ENCODE measurements at places on chromosomes 4 and X.

- DNase-seq: no peak
Measured at GRCh38 chr4:25449270-25449669, 72.2 kb downstream of the ANAPC4 start.

DNA sequence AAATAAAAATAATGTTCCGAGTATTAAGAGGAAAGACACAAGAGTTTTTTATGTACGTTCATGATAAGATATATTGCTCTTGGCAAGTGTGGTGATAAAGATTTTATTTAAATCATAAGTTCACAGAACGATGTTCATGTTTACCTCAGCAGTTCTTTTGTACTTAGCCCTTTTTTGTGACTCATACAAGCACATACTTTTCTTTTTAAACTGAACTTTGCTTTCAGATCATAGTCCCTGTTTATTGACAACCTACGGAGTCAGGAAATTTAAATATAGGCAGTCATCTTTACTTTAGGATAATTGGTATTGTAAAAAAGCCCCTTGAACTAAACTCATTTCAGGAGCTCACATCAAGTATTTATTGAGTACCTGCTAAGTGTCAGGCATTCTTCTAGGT is 1.3 kb upstream of the CTSO start:
- DNase-seq: no peak

- DNase-seq: no peak
Measured at GRCh38 chrX:72554448-72555140, 18.0 kb downstream of the HDAC8 start.

- DNase-seq: no peak
Measured at GRCh38 chrX:82589410-82589809, 918.7 kb upstream of the POU3F4 start.

GRCh38 chrX:40201329-40201885 is 103.6 kb upstream of the BCOR start:
- no peak for DNase-seq

GRCh38 chrX:106246511-106246910 is 78.4 kb downstream of the PWWP3B start:
- DNase-seq: no peak

DNA sequence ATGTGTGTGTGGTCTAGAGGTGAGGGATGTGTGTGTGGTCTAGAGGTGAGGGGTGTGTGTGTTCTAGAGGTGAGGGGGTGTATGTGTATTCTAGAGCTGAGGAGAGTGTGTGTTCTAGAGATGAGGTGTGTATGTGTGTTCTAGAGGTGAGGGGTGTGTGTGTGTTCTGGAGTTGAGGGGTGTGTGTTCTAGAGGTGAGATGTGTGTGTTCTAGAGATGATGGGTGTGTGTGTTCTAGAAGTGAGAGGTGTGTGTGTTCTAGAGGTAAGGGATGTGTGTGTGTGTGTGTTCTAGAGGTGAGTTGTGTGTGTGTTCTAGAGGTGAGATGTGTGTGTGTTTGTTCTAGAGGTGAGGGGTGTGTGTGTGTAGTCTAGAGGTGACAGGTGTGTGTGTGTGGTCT is 1.3 kb downstream of the BST1 start:
- DNase-seq: no peak

GRCh38 chrX:120145295-120145925 is 13.0 kb upstream of the RHOXF2 start:
- no peak for DNase-seq

DNA sequence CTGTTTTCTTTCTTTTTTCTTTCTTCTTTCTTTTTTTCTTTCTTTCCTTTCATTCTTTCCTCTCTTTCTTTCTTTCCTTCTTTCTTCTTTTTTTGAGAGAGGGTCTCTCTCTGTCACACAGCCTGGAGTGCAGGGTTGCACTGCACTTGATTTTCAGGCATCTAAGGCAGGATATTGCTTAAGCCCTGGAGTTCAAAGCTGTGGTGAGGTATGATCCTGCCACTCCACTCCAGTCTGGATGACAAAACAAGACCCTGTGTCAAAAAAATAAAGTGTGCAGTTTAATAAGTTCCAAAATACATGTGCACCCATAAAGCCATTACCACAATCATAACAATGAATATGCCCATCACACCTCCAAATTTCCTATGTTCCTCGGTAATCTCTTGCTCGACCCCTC is 10.6 kb upstream of the ZNF718 start:
- DNase-seq: no peak

GRCh38 chr4:122865425-122865824 is 38.8 kb downstream of the FGF2 start:
- no peak for DNase-seq

DNA sequence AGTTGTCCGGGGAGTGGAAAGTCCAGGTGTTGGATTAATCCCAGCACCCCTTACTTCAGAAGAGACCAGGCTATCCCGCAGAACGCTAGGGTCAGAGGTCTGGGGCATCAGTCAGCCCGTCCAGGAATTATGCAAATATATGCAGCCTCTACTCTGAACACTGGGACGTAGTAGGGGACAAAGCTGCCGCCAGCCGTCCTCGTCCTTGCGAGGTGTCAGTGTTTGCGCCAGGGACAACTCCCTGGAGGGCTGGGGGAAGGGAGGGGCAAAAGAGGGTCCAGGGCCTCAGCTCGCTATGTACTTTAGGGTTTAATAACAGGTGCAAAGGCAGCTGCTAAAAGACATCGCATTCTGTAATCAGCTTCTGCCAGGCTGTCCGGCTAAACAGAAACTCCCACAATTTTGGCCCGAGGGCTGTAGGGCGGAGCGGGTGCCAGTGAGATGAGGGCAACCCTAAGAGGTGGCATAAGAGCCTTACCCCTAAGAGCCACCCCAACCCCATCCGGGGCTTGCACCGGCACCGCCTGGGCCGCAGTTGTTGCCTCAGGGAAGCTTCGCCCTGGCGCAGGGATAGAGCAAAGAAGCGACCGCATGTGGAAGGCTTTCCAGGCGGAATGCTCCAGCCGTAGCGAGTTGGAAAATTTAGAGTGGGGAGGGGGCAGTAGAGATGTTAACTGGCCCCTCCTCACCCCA is 8.4 kb downstream of the HAND2 start:
- no peak for DNase-seq

- DNase-seq: no peak
Measured at GRCh38 chrX:31228909-31229308, 157.1 kb upstream of the FTHL17 start.

DNA sequence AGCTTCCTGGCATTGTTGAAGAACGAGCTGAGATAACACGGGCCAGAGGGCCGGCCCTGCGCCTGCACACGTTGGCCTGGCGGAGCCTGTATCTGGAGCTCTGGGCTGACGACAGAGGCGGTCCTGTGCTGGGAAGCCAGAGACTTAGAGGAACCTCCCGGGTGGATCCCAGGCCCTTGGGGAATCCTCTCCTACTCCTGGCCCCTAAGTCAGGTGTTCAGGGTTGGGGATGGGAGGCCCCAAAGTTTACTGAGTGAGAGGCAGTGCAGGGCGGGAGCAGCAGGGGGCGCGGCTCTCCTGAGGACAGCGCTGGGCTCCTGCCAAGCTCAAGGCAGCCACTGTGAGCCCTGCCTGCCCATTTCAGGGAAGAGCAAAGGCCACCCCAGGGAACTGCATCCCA is 2.5 kb upstream of the HTRA3 start:
- DNase-seq: peak; percentile 12

- no peak for DNase-seq
Measured at GRCh38 chrX:121546317-121546716, 498.9 kb downstream of the GLUD2 start.

- DNase-seq: no peak
Measured at GRCh38 chr4:112287258-112287989, 1.7 kb upstream of the TIFA start.

DNA sequence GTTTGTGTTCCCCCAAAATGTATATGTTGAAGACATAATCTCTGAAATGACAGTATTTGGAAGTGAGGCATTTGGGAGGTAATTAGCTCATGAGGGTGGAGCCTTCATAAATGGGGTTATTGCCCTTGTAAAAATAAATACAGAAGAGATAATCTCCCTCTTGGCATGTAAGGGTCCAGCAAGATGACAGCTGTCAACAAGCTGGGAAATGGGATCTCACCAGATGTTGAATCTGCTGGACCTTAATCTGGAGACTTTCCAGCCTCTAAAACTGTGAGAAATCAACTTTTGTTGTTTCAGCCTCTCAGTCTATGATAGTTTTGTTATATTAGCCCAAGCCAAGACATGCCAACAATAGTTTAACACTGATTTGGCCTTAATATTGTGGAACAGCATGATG is 438.2 kb upstream of the PCDH7 start:
- no peak for DNase-seq

DNA sequence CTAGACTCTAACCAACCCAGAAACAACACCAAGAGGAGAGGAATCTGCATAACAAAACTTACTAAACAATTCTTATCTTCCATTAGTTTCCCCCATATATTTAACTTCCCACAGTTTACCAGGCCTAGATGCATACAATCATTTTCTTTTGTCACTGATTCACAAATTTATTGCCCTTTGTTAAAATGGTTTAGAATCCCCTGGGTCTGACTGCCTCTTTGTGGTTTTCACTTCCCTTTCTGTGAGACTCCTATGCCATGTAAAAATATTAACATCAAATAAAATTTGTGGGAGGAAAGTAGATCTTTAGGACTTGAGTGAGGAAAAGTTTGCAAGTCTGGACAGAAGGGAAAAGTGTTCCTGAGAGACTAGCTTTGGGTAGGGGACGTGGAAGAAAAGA is 393.8 kb upstream of the CNKSR2 start:
- DNase-seq: no peak

GRCh38 chrX:53003111-53003510 is 44.8 kb upstream of the FAM156A start:
- DNase-seq: no peak

GRCh38 chr4:129136433-129136832 is 40.5 kb downstream of the C4orf33 start:
- no peak for DNase-seq

DNA sequence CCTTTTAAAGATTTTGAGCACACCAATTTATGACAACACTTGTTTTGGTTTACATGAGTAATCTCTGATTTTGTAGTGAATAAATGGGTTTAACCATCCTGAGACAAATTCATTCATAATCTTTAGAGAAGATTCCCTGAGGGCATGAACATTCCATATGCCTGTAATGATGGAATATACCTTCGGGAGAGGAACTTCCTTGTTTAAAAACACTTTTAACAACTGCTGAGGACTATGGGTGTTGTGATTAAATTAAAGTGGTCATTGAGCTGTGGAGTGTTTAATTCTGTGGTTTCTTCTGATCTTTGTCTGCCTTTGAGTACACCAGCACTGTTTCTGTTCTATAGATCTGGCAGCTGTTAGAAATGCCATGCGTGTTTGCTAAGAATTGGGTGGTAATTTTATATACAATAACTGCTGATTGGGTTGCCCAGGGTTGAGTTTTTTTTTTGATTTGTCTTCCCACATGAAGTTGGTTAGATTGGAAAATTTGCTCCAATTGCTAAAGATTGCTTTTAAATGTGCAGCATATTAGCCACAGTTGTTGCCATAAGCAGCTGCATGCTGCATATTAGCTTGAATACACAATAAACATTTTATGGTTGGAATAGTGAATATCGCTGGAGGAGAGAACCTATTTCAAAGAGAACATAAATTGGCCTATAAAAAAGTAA is 86.8 kb downstream of the DCLK2 start:
- no peak for DNase-seq

DNA sequence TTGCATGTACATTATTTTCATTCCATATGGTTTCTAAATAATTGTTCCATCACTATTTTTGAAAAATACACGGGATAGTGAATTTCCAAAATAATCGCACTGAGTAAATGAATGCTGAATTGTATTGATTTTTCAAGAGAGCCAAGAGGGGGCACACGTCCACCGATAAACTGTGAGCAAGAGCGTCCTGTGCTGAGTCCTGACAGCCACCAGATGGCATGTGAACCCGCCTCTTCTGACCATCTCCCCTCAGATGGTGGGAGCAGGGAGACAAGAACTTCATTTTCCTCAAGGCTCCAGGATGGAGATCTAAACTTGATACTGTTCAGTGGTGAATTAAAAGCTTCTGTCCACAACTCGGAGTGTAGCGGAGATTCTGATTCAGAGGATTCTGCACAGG is 30.6 kb upstream of the IL9R start:
- DNase-seq: no peak

GRCh38 chr4:38025665-38026064 is 65.5 kb downstream of the PTTG2 start:
- DNase-seq: no peak

GRCh38 chr4:40369437-40370274 is 34.5 kb downstream of the CHRNA9 start:
- no peak for DNase-seq

DNA sequence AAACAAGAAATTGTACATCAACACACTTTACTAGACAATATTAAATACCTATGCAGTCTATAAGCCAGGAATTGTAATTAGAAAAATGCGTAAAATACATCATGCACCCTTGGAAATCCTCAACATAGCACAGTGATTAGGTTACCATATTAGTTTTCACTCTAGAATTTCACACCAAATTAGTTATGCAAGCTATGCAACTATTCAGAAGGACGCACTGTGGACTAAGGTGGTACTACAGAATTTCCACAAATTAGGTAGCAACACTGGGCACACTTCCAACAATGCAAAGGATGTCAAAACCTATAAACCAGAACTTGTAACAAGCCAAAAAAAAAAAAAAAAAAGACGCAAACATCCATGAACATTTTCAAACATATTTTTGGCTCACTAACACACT is 71.1 kb upstream of the ZCCHC13 start:
- DNase-seq: no peak

DNA sequence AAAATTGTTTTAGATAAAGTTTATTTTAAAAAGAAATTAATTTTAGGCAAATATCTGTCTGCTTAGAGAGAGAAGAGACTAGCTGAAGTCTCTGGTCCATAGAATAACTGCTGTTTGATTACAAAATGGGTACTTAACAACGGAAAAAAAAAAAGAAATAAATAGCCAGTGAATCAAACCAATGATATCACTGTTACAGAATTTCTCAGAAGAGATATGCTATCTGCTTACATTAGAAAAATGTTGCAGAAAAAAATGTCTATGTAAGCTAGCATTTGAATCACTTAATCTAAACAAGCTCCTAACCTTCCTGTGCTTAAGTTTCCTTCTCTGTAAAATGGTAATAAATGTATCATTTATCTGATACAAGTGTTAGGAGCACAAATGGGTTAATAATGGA is 189.9 kb downstream of the IL15 start:
- DNase-seq: no peak

DNA sequence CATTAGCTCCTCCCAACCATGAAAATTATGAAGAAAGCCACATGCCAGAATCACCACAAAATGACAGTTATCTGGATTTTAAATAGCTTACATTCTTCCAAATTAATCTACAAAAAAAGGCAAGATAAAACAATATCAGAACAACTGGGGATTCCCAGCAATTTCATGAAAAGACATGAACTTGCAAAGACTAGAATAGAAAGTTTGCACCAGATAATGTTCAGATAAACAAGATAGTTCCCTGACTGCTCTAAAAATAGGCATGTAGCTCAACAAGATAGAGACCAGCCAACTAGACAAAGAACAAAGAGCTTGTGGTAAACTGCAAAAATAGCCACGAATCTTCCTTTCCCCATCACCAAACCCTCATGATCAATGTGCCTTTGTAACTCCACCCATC is 30.3 kb upstream of the DDX53 start:
- DNase-seq: no peak

DNA sequence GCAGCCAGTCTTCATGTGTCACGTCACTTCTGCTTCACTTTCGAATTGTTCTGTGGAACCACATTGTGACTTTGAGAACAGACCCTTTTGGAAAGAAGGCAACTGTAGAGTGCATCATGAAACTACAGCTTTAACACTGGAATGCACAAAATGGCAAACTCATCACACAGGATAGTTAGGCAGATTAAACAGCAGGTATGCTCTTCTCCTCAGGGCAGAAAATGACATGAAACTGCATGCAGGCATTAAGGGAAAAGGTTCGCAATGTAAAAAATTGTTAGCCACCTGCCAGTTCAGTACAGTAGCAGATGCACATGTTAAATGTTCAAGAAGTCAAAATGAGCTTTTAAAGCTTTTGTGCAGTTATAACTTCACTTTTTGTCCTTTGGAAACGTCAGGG is 864.6 kb upstream of the IGFBP7 start:
- no peak for DNase-seq

All from stimulated activated CD4-positive, alpha-beta T cell treated with anti-CD3 and anti-CD28 coated beads, Interleukin-12 subunit alpha, Interleukin-12 subunit beta, amount 100 ng/mL, for 48 hours (primary cell).